ENCODE measurements at places on chromosomes 6 and 20.

DNA sequence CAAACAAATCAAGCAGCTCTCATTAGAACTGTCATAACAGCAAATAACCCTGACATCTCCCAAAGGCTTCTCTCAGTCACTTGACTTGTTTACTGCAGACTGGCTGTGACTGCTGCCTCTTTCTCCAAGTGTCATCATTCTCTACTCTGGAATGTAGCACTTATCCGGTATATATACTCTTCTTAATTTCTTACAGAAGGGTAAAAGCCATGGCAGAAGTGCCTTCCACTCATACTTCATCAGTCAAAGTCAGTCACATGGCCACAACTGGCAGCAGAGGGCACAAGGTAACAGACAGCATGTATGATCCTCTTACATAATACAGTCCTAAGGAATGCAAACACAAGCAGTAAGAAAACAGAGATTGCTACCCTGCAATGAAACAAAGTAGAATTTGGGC, 9.3 kb downstream of the NAPB start:
- DNase-seq, result no peak

DNA sequence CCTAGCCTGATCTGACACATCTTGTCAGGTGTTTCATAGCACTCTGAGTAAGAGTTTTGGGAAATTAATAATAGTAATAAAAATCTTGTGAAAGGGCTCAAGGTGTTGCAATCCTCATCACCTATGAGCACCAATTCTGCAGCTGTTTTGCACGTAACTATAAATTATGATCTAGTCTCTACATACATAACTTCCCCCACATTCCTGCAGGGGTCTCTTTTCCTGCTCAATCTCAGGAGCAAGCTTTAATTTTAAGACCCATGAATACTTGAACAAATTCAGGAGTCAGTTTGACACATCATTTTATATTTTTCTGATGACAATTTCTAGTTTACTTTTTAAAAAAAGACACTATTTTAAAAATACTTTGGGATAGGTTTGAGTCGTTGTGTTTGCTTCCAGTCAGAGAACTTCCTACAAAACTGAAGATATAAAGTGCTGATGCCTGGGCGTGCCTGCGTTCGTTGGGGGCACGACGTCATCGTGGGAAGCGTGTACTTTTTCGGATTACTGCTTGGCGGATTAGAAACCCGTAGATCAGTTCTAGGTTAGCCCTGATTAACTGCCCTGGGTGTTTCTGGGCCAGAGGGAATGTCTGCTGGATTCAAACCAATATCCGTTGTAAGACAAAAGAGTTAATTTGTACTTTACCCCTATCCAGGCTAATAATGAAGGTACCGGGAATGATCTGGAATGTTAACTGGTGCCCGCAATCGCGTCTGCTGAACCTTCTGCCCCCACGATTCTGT, 1.0 kb upstream of the E2F3 start:
- DNase-seq, result peak; percentile 66

GRCh38 chr6:15001326-15001910, 244.5 kb upstream of the JARID2 start:
- DNase-seq, result no peak

DNA sequence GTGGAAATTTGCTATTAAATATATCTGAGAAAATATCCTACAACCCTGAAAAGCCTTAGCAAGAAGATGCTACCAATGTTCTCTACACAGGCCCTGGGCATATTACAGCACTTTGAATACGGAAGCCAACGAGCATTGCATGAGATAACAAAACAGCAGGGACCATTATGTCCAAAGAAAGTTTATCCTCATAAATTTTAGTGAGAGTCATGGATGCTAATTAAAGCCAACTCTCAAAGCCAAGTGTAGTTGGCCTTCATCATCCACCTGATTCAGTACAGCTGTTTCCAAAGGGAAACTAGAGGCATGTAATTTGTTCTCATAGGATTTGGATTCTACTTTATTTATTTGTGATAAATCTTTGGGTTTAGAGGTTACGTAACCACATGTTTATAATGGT, 564.8 kb downstream of the RFPL4B start:
- DNase-seq, result no peak

DNA sequence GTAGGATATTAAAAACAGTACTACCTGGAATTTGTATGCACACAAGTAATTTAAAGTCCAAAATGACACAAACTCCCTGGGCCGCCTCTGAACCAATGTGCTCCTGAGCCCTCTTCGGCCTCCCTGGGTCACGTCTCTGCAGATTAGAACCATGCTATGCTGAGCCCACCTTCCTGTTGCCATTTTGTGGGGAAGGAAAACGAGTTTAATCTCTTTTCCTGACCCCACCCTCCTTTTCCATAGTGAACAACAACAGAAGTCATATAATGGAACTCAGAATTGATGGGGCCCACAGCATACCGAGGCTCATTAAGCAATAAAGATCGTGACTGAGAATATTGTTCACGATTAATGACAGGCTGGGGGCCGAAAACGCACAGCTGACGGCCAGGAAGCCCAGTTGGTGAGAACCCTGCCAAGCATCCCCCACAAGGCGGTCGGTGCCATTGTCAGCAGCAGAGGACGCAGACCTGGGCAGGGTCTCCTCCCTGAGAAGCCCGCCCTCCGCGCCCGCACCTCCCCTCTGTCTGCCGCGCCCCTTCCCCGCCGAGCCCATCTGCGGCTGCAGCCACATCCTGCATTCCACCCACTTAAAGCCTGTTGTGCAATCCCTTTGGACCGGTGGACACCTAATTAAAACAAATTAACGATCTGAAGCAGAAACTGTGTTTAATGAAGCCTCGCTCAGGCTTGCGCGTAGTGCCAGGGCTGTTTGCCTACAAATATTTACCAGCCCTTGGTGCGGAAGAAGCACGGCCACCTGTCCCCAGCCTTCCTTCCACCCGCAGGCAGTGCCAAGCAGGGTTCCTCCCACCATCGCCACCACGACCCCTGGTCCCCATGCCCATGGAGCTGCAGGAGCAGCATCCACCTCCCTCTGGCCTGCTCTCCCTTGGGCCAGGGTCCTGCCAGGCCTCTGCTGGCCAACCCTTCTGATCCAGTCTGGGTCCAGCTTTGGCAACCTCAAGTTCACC, 68.1 kb downstream of the DLL1 start:
- no peak for DNase-seq

Data from activated naive CD4-positive, alpha-beta T cell treated with anti-CD3 and anti-CD28 coated beads for 36 hours (primary cell).